ENCODE measurements at places on chromosomes 1 and 21.

DNA sequence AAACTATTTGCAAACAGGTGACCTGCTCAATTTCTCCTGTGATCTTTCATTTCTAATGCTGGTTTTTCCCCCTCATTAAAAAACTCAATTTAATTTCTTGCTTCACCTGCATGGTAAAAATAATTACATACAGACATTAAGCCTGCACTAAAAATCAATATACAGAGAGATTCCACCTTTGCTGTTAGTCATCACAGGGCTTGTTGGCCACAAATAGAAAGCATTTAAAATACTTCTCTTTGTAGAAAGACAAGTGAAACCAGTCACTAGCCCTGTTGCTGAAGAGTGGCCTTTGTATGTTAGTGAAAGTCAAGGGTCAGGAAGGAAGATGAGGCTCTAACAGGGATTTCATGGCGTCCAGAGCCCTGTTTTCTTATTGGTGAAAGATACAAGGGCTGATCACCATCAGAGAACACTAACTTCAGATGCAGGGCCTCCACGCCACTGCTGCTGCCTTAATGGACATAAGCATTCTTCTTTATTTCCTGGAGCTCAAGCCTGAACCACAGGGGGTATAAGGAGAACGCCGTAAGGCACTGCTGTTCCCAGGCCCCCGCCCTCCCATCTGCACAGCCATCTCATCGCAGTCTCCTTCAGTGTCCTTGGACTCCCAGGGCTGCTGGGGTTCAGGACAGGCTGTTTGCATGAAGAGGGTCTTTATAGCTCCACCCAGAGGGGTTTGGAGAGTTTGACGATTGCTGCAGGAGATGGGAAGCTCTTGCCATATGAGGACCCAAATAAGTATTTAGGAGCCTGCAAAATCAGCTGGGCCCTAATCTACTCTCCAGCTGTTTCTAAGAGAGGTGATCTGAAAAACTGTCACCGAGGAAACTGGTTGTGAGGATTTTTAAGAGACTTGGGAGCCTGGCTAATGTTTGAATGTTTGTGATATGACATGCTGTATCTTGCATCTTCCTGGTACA is 117.3 kb upstream of the IRF2BP2 start:
- DNase-seq: no peak

DNA sequence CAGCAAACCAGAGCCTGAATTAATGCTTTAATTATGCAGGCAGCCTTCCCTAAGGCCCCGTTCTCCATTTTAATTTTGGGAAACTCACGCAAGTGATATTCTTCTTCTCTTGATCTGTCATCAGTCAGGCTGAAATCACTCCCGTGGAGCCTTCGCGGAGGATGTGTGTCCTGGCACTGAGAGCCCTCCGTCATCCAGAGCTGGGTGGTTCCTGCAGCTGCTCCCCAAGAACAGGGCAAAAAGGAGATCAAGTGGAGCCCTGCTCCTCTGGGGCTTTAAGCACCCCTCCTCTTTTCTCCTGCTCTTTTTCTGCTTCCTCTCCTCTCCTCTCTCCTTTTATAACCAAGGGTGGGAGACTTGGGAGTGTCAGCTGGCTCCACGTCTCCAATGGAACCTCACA is 133.2 kb upstream of the CACNA1E start:
- DNase-seq: no peak

- DNase-seq: no peak
Measured at GRCh38 chr1:119374208-119374874, 5.8 kb downstream of the HAO2 start.

DNA sequence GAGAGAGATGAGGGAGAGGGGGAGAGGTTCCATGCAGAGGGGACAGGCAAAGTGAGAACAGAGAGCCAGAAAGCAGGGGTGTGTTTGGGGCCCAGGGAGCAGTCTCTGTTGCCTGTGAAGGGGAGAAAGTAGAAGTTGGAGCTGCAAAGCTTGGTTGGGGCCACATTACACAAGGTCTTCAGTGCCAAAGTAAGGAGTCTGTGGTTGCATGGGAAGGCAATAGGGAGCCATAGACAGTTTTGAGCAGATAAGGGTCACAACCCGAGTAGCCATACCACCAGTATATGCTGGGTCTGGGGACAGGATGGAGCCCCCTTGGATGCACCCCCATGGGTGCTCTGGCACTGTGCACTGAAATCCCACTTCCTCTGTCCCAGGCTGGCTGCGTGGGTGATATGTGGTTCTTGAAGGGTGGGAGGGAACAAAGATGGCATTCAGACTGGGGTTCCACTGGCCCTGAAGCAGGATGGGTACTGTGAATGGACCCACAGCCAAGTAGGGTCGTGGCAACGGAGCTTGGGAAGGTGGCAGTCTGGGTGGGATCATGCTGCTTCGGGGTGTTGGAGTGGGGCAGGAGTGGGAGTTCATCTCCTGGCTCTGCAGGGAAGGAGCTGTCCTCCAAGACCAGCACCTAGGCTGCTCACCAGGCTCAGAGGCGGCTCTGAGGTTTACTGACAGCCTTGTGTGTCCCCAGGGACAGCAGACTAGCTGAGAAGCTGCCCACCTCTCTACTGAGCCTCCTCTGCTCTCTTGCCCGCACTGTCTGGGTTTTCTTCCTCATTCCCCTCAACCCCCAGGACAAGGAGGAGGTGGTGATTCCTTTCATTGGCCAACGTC is 12.1 kb downstream of the DRAXIN start:
- DNase-seq: no peak

DNA sequence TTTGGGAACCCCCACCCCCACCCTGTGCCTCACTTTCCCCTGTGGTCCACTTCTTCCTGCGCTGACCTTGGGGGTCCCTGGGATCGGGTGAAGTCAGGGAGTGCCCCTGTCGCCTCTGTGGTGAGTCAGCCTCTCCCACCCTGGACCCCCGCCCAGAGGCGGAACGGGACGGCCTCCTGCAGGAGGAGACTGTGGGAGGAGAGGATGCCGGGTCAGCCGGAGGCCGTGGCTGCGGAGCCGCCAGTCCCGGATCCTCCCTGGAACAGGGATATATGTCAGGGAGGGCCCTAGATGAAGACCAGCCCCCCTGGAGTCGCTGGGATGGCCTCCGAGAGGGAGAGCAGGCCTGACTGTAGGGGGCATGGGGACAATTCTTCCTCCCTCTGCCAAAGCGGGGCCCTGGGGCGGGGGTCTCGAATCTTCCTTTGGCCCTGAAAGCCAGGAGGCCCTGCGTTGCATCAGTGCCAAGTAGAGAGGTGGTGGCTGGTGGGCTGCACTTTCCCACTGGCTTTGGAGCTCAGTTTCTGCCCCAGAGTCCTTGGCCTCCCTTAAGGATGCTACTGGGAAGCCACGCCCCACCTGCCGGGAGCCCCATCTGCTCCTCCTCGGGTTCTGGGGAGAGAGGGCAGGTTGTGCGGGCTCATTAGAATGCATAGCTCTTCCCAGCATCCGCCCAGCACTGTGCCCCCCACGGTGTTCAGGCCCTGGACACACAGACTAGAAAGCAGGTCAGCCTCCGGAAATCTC is 930 bp downstream of the ARHGEF10L start:
- DNase-seq: peak; percentile 16

DNA sequence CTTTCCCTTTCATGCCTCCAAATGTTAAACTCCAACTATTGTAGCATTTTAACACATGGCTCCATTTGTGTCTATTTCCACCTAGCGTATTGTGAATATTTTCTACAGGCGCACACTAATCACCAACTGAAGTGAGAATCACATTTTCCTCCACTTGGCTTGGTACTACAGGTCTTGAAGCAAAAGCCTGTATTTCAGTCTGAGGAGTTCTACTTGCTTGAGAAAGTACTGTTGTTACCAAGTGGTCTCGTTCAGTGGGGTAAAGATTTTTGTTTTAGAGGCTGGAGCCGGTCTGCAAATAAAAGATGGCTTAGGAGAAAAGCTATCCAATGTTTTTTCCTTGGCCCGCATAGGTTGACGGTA is 550 bp upstream of the PTBP2 start:
- no peak for DNase-seq

- DNase-seq: no peak
Measured at GRCh38 chr21:32209580-32209979, 69.3 kb downstream of the MIS18A start.

GRCh38 chr1:168303716-168304540 is 23.3 kb downstream of the TBX19 start:
- DNase-seq: no peak

GRCh38 chr1:228988664-228989063 is 253.4 kb downstream of the RHOU start:
- DNase-seq: no peak

DNA sequence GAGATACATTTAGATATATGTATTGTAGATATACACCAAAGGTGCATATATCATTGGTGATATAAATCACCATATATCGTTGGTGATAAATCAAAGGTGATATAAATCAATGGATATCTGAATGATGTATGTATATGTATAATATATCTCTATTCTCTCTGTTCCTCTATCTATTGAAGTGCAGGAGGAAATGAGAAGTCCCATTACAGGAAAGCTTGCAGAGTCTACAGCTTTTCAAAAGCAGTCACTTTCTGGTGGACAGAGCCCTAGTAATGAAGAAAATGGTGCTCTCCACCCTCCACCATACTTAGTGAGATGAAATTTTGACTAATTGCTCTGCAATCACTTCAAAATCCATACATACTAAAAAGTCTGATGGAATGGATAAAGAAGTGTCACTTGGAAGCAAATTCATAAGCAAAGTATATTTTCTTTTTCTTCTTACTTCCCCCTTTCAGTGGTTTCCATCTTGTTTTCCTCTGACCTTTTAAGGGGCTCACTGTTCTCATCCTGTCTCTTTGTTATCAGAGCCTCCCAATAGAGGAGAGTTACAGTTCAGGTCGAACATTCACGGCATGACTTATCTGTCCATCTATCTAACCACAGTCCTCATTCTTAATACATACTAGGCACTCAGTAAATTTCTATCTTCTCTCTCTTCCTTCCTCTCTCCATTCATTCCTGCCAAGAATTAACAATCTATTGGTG is 227.2 kb downstream of the KCNJ6 start:
- no peak for DNase-seq

- peak; percentile 39 for DNase-seq
Measured at GRCh38 chr1:51518033-51518585, 957 bp downstream of the EPS15 start.

- DNase-seq: no peak
Measured at GRCh38 chr1:55039342-55040082, at the start of gene PCSK9. PCSK9 (plus strand) TSS chr1:55039548; CDS start chr1:55039838, 290 bp downstream.

- DNase-seq: no peak
Measured at GRCh38 chr1:27868932-27869718, 3.2 kb upstream of the THEMIS2 start.

- DNase-seq: no peak
Measured at GRCh38 chr21:26148840-26149354, 21.7 kb downstream of the APP start.

DNA sequence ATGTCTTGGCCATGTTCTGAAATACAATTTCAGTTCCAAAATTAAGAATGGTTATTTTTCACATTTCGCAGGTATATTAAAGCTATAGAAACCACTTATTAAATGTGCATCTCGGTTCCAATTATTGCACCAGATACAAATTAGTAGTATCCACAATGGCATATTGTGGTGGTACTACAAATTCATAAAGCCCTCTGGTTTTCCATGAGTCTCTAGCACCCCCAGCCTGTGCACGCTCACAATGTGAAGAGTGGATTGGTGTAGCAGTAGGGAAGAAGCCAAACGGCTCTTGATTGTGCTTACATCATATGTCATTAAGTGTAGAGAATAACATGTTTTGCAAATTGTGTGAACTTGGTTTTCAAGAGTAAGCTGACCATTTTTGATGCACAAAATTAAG is 1.9 kb upstream of the BRINP3 start:
- DNase-seq: no peak

DNA sequence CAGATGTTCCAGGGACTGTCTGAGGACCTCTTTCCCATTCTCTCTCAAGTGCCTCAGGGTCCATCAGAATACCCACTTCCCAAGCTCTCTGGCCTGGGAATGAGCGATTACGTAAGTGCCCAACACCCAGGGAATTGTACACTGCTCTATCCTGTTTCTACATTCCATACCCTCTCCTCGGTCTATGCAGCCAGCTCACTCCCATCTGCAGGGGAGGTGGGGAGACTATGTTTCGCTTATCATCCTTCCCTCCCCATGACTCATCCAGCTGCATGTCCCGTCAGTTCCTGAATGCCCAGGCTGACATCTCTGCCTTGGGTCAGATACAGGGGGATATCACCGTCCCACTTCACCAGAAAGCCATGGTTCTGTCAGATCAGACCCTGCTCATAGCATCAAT is 34.5 kb upstream of the CD1D start:
- no peak for DNase-seq

DNA sequence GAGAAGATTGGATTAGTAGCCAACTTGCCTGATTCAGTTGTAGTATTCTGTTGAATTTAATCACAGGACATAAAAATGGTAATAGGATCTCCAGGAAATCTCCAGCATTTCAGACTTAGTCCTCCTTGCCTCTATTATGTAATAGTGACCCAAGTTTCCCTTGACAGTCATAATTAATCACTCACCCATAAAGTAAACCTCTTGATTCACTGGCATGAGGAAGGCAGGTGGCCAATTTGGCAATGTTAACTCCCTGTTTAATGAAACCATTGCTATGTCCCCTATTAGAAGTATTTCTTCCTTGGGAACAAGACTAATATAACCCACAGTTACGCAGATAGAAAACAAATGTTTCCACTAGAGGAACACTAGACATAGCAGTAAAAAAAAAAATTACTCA is 604.8 kb upstream of the CXADR start:
- DNase-seq: no peak

DNA sequence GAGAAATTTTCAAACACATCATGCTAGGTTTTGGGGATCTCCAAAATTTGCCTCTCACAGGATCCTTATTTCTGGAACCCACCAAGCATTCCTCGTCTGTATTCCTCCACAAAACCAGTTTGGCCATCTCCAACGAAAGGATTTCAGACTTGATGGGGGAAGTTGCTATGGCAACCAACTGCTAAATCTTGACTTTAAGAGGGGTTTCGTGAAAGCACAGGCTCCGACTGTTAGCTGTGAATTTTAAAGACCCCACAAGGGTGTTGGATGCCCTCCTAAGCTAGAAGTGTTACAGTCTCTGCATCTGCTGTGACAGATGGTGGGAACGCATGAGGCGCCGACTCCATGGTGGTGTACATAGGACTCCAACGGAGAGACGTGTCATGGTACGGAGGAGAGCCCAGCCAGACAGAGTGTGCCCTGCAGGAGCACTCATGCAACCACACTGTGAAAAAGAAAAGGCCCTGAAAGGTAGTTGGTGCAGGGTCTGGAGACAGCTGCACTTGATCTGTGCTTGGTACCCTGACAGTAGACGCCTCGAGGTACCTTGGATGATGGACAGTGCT is 147.1 kb downstream of the ASTN1 start:
- DNase-seq: no peak

DNA sequence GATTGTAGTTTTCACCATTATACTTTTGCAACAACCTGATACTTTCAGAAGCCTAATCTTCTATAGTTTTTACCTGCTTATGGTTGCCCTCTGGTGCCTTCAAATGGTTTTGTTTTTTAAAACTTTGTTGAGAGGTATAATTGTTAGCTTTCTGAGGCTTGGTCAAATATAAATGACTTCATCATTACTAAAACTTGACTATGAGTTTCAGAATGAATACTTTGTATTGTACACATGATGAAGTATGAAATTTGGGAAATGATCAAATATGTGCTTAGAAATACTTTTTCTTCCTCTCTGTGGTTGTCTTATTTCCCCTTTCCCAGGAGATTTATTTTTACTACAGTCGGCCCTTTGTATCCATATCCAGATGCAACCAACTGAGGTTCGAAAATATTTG is 151.8 kb upstream of the B3GALT2 start:
- DNase-seq: no peak

- DNase-seq: no peak
Measured at GRCh38 chr1:20322081-20322824, 31.6 kb downstream of the VWA5B1 start.
